ENCODE measurements at places on chromosomes 4 and X.

DNA sequence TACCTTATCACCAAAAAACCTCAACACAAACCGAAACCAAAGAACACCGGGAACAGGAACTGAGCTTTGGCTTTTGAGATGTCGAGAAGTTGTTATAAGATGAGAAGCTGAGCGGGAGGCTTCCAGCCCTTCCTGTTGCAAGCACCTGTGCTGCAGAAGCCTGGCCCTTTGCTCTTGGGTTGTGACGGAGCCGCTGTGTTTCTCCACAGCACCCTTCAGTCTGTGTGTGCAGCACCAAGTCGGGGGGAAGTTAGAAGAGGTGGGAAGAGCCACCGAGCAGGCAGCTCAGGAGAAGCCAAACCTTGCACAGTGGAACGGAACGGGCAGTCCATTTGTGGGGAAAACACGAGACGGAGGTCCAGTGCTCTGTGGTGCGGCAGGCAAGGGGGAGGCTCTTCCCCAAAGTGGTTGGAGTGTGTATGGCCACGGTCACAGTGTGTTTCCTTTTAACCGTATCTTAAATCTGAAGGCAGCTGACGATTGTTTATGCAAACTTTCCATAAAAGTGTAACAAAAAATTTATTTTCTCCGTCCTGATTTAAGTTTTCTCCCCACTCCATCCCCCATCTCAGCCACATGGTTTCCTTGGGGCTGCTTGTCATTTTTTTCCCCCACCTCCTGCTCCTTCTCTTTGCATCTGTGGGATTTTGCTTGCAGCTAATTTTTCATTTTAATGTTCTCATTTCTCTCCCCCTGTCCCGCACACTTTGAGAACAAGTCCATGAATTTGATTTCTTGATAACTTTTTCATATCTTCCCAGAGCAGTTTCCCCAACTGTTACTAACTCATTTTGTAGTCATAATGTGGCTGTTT is 123.7 kb downstream of the STOX2 start:
- DNase-seq = no peak

DNA sequence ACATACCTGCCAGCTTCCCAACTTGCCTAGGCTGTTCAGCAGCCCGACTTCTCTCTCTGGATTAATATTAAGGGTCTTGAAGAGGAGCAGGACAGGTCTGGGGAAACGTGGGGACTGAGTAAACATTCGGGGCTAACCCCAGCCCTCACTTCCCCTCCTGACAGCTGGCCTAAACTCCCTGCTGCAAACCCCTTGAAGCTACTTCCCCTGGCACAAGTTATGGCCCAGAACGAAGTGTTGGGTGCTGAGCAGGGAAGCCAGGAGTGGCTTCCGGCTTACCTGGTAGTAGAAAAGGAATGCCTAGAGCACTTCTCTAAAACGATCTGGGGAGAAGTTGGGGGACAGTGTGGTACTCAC is 200.0 kb downstream of the BCOR start:
- no peak for DNase-seq

DNA sequence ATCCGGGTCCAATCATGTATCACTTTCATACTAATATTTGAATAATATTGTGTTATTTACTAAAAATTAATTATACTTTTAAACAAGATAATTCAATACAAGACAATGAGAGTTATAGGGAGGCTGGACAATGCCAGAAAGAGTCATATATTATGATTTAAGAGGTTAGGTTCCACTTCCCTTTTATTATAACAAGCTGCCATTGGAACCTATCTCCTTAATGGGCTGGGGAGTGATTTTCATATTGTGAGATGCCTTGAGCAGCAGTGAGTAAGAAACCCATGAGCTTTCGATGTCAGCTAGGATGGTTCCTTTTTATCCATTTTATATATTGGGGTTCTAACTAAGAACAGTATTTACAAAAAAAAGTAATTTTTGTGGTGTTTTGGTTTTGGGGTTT is 91.8 kb downstream of the MAB21L2 start:
- no peak for DNase-seq

- DNase-seq = peak; percentile 60
Measured at GRCh38 chr4:112099701-112100297, 45.5 kb upstream of the FAM241A start.

GRCh38 chr4:1569461-1570151 is 114.5 kb downstream of the FAM53A start:
- no peak for DNase-seq

- no peak for DNase-seq
Measured at GRCh38 chrX:1181170-1181569, 31.3 kb downstream of the CRLF2 start.

DNA sequence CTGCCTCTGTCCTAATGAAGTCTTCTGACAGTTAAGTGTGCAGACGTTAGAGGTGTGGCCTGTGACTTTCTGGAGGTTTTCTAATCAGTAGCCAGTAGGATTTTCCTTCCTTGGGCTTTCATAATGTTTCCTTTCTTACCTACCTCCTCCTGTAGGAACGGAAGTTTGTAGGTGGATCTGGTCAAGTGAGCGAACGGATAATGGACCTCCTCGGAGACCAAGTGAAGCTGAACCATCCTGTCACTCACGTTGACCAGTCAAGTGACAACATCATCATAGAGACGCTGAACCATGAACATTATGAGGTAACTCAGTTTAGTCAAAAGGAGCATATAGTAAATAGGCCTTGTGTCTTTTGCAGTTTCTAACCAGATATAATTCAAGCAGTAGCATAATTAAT is 75.0 kb downstream of the MAOA start:
- no peak for DNase-seq

DNA sequence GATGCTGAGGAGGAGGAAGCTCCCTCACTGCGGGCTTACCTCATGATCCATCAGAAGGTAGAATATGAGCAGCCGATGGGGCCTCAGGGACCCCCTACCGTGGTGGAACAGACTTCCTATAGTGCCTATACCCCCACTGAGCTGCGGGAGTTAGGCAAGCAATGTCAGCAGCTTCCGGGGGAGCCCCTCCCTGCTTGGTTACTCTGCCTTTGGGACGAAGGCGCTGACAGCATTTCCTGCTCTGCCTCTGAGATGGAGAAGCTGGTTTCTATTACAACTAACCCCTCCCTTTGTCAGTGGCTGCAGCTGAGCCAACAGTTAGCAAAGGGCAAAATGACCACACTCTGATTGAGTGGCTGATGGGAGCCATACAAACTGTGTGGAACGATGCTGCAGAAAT is 430.7 kb downstream of the IDS start:
- peak; percentile 16 for DNase-seq

DNA sequence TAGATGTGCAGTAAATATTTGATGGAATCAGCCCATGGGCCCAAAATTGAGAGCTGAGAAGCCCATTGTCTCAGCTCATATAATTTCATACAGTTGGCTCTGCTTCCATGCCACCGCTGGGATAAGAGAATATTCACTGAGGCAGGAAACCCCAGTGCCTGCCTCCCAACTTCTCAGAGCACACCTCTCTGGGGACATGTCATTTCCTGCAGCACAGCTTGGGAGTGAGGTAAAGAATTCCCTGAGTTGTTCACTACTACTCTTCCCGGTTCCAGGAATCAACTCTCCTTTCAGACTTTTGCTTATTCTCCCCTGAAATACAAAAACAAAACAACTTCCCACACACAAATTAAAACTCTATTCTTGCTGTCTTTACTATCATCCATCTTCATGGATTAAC is 389.3 kb downstream of the MAPK10 start:
- no peak for DNase-seq

- peak; percentile 40 for DNase-seq
Measured at GRCh38 chr4:109574443-109574850, 14.4 kb downstream of the MCUB start.

DNA sequence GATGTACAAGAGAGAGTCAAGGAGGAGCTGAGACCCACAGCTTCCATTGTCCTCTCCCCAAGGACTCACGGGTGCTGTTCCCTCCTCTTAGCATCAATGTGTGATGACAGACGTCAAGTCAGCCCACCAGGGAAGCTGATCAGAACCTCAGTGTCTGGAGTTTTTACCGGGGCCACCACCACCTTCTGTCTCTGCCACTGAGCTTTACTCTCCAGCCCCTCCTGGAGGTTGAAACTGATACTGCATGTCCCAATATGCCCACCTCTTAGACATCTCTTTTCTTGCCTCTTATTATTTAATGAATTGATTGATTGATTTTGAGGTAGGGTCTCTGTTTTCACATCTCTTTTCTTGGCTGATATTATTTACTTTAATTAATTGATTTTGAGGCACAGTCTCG is 10.3 kb upstream of the AKAP17A start:
- no peak for DNase-seq

DNA sequence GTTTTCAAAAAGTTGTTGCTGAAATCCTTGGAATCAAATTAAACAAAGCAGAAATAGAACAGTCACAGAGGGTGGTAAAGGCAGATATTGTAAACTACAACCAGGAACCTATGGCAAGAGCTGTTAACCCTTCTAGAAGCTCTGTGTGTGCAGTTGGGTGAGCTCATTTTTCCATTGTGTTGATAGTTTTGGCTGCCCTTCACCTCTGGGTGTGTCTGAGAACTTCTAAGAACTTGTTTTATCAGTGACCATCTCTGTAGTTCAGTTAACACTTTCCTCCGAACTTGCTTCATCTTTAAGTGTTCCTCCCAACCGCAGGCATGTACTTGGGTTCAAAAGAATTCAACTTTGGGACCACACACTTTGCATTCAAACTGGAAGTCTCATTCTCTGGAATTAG is 32.7 kb downstream of the RBMX start:
- no peak for DNase-seq

DNA sequence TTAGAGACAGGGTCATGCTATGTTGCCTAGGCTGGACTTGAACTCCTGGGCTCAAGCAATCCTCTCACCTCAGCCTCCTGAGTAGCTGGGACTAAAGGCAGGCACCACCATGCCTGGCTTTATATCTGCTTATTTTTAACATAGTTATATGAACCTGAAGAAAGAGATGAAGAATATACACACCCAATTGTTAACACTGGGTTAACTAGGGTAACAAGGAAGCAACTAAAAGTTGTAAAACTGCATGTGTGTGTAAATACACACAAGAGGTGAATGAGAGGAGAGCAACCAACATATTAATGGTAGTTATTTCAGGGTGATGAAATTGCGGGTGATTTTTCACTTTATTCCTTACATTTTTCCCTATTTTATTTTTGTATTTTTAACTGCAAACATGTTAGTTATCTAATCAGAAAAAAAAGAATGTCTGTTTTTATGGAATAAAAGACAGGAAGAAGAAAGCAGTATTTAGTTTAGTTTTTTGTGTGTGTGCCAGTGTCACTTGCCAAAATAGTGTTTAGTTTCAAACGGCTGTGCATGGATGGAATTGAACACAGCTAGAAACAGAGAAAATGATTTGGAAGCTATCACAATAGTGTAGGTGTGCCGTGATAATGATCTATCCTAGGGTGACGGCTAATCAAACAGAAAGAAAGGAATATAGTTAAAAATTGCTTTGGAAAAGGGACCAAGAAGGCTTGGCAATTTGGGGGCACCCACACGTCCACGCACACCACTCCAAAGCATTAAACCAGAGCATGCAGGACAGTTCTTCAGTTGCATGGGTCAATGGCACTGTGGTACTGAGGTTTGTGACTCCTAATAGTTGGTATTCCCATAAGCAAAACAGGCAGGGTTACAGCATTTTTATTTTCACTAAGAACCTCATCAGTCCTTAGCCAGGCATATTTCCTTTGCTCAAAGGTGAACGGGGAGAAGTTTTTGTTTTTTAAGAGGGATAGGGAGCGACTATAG is 89.1 kb upstream of the KLHL13 start:
- DNase-seq = no peak

DNA sequence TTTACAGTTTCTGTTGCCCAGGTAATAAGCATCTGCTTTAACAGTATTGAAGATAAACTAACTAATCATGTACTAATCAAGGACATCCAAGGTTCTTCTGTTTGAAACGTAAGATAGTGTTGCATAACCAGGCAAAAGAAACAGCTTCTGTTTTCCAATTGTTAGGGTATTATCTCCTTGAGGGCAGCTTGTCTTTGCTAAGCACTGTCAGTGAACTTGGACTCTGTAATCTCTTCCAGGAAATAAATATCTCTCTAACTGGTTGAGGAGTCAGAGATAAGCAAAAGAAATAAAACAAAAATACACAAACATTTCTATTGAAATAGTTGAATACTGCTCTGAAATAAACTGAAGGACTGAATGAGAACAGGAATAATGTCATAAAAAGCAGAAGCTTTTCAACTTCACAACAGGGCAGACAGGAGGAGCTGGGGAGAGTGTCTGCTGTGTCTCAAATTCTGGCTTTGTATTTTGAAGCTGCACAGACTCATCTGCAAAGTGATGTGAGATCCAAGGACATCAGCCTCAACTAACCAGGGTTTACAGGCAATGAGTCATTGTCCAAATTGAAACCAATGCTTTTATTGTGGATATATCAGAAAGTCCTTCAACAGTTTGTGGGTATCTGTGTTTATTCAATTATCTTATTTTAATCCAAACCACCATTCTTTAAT is 1253.0 kb upstream of the PCDH7 start:
- peak; percentile 12 for DNase-seq

DNA sequence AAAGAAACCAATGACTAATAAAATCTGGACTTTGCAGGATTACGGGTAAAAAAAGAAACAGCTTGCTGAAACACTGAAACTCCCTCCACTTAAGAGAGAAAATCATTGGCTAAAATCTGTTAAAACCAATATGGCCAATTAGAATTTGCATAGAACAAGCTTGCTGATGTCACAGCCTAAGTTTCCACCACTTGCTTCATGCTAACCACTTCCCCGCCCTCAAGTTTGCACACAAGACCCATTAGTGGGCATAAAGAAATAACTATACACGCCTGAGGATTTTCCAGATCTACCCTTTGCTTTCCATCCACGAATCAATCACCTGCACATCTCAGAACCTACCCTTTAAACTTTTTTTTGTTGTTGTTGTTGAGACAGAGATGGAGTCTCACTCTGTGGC is 42.7 kb upstream of the PHEX start:
- DNase-seq = no peak

DNA sequence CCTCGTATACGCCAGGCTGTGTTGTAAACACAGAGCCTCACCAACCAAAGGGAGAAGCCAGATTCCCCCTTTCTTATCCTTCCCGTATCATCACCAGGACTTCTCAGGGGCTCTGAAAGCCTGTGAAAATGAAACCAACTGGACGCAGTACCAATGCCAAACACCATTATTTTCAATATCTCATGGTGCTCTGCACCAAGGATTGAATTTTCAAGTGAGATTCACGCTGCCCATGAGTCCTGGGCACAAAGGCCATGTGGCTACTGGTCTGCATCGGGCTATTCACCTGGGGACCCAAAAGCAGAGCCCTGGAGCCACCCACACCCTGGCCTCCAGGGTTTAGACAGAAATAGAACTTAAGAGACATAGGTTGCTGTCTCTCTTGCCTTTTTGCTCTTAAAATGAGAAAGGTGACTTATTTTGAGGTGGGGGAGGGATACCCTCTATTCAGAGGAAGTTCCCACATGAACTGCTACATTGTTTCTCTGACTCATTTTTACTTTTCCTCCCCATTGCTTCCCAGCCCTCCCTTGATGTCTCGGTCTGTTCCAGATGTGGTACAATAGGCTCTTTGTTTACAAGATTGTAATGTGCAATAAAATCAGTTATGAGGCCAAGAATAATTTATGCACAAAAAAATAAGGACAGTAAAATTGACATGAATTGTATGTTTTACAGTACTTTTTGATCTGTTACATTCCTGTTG is 55.4 kb downstream of the MAML3 start:
- DNase-seq = no peak

- DNase-seq = no peak
Measured at GRCh38 chr4:152968806-152969394, 32.8 kb downstream of the FHDC1 start.
